ENCODE measurements at places on chromosomes 11 and 22. TPM values are rescaled to one million over a fixed set of nuclear protein-coding genes. Genes with fewer than 3 reads are reported as not detected.

Gene BARX2
- total RNA-seq = 0.12 TPM

DNA sequence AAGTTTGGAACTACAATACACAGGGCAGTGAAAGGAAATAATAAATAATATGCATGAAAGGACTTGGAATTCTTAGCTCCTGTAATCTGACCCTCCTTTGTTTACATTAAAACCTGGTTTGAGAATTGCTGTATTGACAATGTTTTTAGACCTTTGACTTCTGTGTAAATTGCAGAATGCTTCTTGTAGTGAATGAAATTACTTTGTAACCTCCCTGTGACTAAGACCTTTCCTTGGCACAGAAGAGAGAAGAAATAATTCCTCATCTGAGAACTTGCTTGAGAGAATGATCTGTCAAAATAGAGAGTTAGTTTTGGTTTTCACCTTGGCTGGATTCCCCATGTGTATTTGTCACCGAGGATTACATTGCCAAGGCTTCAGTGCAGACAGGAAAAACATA lies 640.0 kb upstream of the ANO5 start:
- no peak for DNase-seq

DNA sequence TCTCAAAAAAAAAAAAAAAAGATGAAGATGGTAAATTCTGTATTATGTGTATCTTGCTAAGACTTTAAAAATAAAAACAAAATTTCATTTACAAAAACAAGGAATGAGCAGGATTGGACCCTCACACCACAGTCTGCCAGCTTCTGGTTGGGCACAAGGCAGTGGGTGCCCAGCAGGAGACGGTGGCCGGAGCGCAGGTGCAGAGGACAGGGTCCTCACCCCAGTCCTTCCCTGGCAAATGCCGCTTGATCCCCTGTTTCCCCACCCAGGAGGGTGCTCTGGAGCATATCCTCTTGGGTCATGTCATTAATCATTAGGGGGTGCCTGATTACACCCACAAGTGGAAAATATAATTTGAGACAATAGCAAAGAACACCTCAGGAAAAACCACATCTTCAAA lies 31.2 kb downstream of the SHANK2 start:
- DNase-seq = no peak

DNA sequence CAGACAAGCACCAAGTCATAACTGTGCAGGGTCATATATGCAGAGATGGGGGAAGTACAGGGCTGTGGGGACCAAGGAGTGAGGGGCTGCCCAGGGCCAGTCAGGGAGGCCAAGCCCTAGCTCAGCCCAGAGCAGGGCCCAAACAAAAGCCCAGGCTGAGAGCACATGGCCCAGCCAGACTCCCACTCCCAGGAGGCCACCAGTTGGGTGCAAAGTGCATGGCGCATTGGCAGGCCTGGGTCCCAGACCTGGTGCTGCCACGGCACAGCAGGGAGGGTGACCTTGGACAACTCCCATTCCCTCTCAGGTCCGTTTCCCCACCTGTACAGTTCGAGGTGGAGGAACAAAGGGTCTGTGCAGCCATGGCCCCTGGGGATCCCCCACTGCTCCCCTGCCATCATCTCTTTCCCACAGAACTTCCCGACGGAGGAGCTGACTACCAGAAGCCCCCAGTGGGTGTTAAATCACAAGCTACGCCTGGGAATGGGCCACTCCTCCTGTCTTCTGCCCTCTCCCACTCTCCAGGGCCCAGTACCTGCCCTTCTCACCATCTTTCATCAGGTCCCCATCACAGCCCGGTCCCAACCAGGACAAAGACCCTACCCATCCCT lies 608 bp downstream of the NIPSNAP1 start:
- no peak for DNase-seq

GRCh38 chr11:68328374-68329091 lies 16.1 kb downstream of the LRP5 start:
- no peak for DNase-seq

- no peak for DNase-seq
Observed at GRCh38 chr11:10970926-10971325, 113.1 kb upstream of the ZBED5 start.

GRCh38 chr22:45632791-45633515 lies 38.7 kb upstream of the ATXN10 start:
- DNase-seq = no peak
